ENCODE measurements at places on chromosomes 4 and X.

- DNase-seq, result no peak
These were observed 11.4 kb upstream of the FMR1 start for GRCh38 chrX:147900349-147900748.

DNA sequence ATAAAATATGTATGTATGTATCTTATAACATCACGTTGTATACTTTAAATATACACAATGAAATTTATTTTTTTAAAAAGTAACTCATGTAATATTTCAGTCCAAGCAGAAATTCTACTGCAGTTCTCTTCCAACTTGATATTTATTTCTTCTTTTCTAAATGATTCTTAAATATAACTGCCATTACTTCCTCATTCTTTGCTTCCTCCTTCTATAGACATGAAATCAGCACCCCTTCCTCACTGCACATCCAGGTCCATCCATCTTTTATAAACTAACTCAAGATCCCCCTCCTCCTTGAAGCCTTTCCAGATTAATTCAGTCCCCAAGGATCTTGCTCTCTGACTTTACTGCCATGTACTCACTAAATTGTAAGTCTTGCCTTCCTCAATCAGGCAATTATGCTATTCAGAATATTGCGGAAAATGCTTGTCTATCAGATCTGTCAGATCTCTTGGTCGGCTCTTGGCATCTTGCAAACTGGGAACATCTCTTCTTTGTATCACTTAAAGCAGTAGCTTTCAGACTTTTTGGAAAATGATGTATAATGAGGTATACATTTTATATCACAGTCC is 3.7 kb downstream of the GPRIN3 start:
- DNase-seq, result no peak

DNA sequence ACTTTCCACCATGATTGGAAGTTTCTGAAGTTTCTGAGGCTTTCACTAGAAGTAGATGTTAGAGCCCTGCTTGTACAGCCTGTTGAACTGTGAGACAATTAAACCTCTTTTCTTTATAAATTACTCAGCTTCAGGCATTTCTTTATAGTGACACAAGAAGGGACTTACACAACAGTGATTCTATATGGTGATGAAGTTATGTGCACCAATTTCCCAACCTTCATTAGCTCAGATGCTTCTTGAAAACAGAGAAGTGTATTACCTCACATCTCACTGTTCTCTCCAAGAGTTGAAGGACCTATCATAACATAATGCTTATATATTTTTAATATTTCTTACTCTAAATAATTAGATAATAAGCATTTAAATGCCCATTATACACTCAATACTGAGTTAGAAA is 202.1 kb upstream of the ANXA10 start:
- no peak for DNase-seq

DNA sequence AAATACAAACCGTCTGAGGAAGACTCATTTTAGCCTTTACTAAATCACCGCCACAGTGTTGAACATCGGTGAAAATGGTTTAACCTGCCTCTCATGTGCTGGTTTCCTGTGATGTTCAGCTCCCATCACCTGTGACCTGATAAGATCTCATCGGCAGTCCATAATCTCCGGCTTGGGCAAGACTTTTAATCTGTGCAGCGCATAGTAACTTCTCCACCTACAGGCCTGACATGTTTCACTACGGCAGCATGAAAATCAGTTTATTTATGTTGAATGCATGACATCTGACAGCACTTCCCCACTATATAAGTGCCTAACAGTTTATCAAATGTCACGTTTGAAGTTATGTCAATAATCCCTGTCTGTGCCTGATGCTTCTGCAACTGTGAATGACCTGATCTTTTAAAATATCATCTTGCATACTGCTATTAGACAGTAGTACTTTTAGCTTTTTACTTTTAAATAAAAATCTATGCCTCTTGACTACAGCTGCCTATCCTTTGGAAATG is 1919.8 kb upstream of the AGA start:
- DNase-seq, result no peak

DNA sequence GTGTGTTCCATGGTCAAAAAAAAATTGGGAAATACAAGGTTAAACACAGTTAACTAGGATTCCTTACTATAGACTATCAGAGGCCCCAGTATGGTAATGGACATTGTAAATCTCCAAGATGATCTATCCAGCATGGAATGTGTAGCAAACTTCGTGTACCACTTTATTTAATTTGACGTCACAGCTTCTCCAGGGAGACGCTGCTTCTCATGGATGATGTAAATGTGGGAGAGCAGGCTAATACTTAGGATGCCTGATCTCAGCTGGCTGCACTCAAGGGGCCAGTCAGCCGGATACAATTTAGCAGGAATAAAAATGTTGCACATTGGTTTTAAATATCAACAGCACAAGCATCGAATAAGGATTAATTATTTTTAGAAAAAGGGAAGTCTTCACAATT is 111.7 kb upstream of the HPF1 start:
- no peak for DNase-seq

- no peak for DNase-seq
These were observed 34.5 kb upstream of the CDKN2AIP start for GRCh38 chr4:183409934-183410333.

All from adipocyte (in vitro differentiated cells).